ENCODE measurements at places on chromosomes 6 and 20. TPM values are rescaled to one million over a fixed set of nuclear protein-coding genes. Genes with fewer than 3 reads are reported as not detected.

DNA sequence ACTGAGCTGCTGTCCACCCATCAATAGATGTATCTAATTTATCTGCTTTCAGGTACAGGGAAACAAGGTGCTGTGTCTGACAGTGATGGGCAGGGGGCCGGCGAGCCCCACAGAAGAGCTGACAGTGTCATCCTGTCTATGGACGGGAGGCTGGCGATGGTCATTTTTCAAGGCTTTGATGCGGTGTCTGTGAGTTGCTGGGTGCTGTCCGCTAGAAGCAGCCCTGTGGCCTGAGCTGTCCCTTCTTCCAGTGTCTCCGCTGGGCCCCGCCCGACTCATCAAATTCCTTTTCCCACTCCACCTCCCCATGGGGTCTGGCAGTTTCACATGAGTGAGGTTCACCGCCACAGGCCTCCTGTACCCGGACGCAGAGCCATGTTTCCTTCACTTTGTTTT lies 161.4 kb upstream of the PMEPA1 start:
- no peak for DNase-seq

DNA sequence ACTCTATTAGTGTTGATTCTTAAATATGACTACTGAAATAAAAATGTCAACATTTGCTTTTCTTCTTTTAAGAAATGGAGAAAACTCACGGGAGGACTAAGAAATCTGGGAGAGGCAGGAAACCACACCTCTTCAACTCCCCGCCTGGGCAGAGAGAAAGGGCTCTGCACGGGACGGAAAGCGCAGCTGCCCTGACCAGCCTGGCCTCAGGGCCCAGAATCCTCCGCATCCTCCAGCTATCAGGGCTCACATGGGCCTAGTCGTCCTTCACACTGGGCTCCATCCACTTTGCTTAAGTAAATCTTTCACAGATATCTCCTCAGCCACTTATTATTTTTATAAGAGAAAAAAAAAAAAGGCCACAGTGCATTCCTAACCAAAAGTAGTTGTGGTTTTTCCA lies 215.1 kb downstream of the TBXT start:
- DNase-seq = no peak

DNA sequence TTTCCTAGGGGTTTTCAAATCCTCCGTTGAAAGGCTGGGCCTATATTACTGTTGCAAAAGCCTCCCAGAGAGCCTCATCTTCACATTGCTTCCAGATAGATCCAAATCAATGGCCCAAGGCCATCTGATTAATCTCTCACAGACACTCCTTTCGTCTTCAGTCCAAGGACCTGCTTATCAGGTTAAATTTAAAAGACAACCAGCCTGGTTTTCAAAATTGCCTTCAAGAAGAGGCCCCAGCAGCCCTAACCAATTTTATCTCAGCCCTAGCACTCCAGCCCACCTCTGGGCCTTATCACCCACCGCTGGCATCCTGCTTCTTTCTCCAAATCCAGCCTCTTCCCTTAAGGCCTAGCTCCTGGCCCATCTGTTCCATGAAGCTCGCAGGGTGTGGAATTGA lies 15.5 kb upstream of the CCND3 start:
- no peak for DNase-seq

DNA sequence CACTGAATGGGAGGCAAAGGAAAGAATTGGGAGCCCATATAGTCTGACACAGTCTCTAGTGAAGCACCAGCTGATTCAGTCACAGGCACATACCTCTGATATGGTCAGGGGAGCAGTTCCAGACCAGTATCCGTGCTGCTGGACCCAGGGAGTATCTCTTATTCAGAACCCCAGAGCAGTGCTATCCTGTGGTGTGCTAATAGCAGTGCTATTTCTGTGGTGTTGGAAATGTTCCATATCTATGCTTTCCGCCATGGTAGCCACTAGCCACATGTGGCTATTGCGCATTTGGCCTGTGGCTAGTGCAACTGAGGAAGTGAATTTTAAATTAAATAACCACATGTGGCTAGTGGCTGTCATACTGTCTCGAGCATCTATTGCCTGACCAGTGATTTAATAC lies 11.0 kb downstream of the SCUBE3 start:
- no peak for DNase-seq

GRCh38 chr20:38158701-38159351 lies 6.2 kb downstream of the TGM2 start:
- DNase-seq = no peak

GRCh38 chr20:61742097-61742825 lies 323.4 kb downstream of the TAF4 start:
- no peak for DNase-seq

DNA sequence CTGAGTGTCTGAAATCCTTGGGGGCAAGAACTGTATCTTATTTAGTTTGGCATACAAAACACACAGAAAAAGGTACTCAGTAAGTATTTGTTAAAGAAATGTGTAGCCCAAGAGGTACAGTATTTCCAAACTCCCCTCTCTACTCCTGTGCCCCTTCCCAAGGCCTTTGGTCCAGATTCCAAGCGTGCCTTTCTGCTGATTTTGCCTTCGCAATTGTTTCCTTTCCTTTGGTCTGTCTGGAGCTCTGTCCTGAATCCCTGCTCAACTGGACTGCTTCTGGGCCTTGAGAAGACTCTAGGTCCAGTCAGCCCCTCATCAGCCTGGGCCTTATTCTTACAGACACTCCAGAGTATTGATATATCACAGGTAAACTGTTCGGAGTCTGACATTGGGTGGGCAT lies 122.2 kb upstream of the SYNCRIP start:
- DNase-seq = no peak

DNA sequence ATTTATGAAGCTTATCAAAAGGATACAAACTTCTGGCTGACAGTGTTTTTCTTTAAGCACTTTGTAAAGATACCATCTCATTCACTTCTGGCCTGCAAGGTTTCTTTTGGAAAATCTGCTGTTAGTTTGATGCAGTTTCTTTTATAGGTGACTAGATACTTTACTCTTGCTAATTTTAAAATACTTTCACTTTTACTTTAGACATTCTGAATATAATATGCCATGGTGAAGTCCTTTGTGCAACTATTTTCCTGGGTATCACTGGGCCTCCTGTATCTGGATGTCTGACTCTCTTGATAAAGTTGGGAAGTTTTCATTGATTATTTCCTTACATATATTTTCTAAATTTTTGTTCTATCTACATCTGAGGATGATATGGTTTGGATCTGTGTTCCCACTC lies 29.0 kb upstream of the ZNF337 start:
- no peak for DNase-seq

DNA sequence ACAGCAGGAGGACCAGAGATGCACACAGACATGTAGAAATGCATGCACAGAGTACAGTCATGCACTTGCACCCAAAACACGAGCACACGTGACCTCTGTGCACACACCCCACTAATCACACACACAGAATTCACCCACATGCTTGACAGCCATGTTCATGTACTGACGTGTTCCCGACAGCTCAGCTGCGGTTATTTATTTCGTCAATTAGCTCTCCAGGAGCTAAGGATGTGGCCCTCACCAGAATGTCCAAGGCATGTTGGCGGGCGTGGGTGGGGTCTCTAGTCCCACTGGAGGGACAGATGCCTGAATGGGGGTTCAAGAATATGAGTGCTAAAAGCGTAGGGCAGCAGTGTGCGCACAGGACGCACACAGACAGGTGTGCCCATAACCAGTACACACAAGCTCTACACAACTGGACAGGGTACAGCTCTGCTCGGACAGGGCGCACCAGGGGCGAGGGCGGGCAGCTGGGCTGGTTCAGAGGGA lies 571 bp upstream of the PRPF6 start:
- DNase-seq = peak; percentile 50

DNA sequence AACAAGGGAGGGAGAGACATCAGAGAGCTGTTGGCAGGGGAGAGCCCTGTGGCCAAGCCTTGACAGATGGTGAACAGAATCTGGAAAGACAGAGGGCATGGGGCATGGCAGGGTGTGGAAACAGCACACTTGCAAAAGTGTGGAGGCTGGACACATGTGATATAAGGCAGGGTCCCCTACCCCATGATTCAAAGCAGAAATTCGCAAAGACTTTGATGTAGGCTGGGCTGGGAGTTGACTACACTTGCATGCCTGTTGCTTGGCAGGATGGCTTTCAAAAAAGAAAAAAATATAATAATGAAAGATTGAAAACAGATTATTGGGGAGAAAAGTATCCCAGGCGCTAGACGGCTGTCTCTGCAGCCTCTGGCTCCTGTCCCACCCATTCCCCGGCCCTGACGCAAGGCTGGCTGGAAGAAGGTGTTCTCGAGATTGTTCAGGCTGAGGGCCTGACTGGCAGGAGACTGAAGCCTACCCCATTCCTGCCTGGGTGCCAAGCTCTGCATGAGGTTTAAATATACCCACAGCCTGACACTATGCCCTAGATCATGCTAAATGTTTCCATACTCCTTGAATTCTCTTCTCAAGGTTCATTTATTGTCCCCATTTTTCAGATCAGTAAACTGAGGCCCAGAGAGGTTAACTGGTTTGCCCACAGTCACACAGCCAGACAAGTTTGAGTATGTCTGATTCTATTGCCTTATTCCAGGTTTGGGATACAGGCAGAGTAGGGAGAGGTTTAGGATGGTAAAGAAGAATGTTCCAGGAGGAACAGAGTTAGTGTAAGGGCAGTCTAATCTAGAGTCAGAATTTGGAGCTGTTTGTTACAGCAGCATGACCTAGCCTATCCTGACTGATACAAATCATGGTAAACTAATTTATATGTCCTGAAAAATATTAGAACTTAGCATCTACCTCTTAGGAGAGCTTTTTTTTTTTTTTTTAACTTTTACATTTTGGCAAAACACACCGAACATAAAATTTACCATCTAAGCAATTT lies 23.4 kb upstream of the CCN5 start:
- no peak for DNase-seq

- DNase-seq = no peak
Observed at GRCh38 chr20:14580418-14581074, 243.1 kb upstream of the FLRT3 start.

DNA sequence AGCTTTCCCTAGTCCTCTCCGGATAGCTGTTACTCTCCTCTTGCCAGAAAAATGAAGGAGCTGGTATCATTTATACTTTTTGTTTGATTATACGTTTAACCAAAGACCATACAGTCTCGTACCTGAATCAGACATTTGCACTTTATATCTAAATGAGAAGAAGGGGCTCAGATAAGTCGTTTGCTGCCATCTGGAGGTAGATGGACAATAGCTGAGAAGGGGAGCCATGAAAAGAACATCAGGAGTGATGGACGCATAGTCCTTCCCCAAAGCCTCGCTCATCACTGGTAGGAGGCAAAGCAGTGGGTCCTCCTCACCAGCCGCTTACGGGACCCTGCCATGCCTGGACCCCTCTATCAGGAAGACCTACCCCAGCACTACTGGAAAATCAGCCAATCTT lies 45.4 kb downstream of the RPF2 start:
- no peak for DNase-seq

FAM217A gene
- not detected for total RNA-seq

TM9SF4 gene
- total RNA-seq = 30.4 TPM

ATP9A gene
- not detected for total RNA-seq

Data from activated CD8-positive, alpha-beta T cell treated with anti-CD3 and anti-CD28 coated beads, Interleukin-2, amount 10 ng/mL, durations not matched to agents 7 days and 5 days (primary cell).